ENCODE measurements at places on chromosomes 7 and 10.
A peak's percentile ranks its signal among the peaks of the same experiment; 100 is the strongest.

DNA sequence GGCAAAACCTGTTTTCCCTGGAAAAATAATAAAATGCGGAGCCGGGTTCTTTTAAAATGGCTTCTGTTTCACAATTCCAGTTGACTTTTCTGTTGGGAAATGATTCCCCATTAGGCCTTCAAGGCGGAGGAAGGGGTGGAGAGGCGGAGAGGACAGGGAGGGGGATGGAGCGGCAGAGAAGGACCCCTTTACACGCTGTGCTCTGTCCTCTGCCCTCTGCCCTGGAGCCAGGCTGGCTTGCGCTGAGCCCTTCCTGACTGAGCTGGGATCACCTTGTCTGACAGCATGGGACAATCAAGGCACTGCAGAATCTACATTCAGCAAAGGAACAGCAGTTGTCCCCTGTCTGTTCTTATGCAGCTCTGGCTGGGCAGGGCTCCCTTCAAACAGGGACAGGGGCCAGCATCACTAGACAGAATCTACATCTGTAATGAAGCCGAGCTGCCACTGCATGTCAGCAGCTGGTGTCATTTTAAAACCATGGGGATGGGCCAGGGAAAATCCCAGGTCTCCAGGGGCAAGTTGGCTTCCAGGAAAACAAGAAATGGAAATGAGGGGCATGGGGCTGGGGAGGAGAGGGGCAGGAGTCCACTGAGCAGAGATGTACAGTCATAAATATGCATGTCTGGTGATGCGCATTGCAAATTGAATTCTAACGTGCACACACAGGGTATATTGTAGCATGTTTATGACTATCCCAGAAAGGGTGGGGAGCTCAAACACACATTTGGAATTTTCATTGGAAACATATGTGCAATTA, 120.0 kb downstream of the MKX start:
- no peak for DNase-seq

DNA sequence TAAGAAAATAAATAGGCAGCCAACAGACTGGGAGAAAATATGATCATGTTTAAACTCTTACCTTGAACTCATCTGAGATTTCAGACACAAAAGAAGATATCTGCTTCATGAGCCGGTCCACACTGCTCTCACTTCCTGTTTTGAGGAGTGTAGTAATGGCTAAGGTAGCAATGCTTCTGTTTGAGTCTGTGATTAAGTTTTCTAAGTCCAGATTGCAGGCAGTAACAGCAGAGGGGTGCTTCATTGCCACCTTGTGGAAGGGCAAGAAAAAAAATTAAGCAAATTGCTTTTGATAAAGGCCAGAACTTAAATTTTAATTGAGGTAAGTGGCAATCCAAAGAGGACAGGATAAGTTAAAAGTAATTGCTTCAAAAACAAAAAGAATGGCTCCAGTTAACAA, 69.1 kb downstream of the MEST start:
- DNase-seq = peak; percentile 2

- no peak for DNase-seq
Measured at GRCh38 chr7:44150966-44151941, 10.1 kb upstream of the MYL7 start.

GRCh38 chr10:10824591-10825148, 193.0 kb upstream of the CELF2 start:
- DNase-seq = no peak

DNA sequence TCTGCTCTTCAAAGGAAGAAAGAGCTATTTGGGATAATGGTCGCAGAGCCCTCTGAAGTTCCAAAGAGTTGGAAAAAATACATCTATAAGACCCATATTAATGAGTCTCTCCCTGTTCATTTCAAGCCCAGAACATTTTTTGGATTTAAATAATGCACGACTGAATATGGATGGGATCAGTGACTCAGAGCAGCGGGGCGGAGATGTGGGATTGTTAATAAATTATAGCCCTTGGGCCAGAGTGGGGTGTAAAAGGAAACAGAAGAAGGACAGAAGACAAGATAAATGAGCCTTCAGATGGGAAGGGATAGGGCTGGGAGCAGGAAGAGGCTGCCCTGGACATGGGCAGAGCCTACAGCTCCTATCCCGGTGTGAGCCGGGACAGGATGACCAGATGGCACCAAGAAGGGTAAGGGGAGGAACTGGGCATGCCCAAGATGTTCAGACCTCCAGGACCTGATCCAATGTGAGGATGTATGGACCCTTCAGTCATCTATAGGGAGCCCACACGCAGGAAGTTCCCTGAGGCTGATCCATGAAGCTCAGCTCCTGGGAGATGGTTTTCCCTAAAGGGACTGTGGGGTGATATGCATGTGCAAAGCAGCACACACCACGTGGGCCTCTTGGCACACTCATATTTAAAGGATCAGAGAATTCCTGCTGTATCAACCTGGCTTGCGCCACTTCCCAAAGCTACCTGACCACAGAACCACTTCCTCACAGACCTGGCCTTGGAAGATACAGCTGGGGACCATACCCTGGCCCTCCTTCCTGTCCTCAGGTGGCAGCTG, 96.1 kb upstream of the PLXNA4 start:
- no peak for DNase-seq

GRCh38 chr7:138875794-138876193, 77.8 kb upstream of the ATP6V0A4 start:
- DNase-seq = peak; percentile 87

- no peak for DNase-seq
Measured at GRCh38 chr7:118041251-118041878, 142.6 kb upstream of the LSM8 start.

Data from Caki2 (cell line).